ENCODE measurements at places on chromosomes 2 and 18. TPM values are rescaled to one million over a fixed set of nuclear protein-coding genes. Genes with fewer than 3 reads are reported as not detected.

GRCh38 chr2:176189681-176190641 is 1.5 kb downstream of the HOXD1 start:
- DNase-seq, result no peak

DNA sequence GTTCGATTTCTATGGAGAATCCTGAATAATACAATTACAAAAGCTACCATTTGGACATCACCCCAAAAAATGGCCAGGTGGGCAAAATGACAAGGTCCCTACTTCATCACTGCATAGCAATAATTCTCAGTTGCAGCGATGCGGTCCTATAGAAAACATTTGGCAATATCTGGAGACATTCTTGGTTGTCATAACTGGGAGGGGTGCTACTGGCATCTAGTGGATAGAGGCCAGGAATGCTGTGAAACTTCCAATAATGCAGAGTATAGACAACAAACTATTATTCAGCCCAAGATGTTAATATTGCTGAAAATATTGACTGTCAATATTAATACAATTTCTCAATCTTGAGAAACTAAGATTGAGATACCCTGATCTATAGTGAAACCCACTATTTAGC is 637.8 kb upstream of the PKDCC start:
- no peak for DNase-seq

DNA sequence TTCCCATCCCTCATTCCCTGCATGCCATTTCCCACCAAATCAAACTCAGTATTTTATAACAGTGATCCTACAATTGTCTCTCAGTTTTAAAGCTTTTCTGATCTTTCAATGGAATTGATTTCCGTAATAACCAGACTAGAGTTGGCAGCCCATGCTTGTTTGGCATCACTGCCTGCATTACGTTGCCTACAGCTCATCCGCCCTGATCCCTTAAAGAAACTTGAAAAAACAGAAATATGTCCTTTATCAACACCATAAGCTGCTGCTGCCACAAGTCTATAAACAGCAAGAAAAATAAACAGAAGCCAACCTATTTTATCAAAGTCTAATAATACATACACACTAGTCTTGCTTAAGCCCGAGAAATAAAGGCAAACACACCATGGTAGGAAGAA is 331.0 kb downstream of the METTL4 start:
- no peak for DNase-seq

CYRIA gene
- 2.0 TPM for total RNA-seq

DNA sequence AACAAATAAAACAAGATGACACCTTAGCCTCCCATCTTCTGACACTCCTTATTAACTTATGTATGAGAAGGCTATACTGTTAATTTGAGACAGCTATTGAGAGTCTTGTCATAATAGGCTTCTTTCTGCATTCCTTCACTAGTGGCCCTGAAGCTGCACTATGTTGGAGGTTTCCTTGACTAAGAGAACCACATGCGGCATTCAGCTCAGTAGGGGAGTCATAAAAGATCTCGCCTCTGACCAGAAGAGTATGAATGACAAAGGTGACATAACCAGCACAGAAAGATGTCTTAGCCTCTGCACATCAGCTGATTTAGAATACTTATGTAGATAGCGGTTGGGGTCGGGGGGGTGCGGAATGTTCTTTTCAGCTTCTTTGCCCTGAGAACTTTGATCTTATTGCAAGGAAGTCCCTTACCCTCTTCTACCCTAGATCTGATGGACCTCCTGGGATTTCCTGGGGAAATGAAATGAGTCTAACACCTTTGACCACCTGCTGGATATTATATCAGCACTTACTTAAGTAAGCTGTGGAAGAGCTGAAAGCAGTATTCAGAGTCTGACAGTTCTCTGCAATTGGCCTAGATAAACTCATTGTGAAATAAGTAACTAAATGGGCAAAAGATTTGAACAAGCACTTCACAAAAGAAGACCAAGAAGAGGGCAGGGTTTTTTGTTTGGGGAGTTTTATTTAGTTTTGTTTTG is 24.2 kb downstream of the RBM45 start:
- DNase-seq, result no peak
